Ovary (tissue), 10 donors: ENCODE measurements at places on chromosomes 3 and 15. TPM values are rescaled to one million over a fixed set of nuclear protein-coding genes. Genes with fewer than 3 reads are reported as not detected.
A peak's percentile ranks its signal among the peaks of the same experiment; 100 is the strongest.

DNA sequence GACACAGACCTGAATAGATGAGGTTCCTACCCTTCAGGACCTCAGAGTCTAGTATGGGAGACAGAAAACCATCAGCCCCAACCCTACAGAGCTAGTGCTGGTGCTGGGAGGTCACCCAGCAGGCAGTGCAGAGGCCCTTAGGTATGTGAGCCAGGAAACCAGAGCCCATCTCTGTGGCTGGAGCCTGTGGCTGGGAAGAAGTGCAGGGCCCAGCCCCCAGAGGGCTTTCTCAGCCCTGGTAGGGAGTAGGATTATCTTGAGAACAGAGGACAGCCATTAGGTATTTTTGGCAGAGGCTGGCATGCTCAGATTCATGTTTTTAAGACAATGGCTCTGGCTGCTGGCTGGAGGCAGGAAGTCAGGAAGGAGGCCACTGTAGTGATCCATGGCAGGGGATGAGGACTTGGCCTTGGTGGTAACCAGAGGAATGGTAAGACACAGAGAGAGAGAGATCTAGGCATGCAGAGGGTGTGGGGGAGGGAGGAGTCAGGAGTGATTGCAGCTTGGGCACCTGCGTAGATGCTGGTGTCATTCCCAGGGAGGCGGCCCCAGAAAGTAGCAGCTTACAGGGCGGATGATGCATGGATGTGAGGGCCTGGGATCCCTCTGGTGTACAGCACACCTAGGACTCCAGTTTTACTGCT is 220.9 kb upstream of the EIF1B start:
- no peak for DNase-seq
- H3K27me3 ChIP-seq: no peaks in the 10 kb centered on the region
- H3K36me3 ChIP-seq: no peaks in the 10 kb centered on the region
- no peaks in the 10 kb centered on the region for H3K4me1 ChIP-seq
- H3K4me3 ChIP-seq: no peak overlapping the region

ARNT2 gene
- 11.0 TPM for polyA plus RNA-seq

DNA sequence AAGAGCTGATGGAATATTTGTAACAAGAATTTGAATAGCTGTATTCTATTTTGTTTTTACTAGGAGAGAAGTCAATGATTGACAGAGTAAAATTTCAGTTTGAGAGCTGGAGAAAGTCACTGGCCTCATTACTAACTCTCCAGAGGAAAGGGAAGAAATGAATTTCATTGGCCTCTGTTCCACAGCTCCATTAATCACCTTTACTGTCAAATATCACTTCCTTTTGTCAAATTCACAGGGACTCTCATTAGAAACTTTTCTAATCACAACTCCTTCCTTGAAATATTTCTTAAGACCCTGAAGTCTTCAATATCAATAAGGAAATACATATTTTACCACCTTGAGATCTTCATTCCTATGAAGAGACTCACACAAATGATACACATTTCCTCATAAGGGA is 379.9 kb upstream of the RASGRP1 start:
- H3K27me3 ChIP-seq: no peaks in the 10 kb centered on the region
- no peak overlapping the region for H3K4me3 ChIP-seq
- no peaks in the 10 kb centered on the region for H3K36me3 ChIP-seq
- no peaks in the 10 kb centered on the region for H3K4me1 ChIP-seq
- H3K27ac ChIP-seq: no peak overlapping the region

DNA sequence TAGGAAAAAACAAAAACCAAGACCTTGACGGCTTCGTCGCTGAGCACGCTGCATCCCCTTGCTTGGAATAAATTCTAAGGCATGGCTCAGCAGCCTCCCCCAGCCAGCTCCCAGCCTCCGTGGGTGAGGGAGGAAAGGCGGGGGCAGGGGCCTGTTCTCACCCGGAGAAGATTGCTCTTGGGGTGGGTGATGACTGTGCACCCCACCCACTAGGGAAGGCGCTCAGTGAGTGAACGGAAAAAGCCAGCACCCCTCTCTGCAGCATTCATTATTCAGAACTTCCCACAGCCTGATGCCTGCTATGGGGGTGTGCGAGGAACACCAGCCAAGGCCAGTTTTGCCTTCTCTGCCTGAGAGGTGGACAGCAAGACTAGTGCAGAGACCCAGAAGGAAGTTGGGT is 19.3 kb upstream of the NTRK3 start:
- no peak overlapping the region for H3K4me3 ChIP-seq
- DNase-seq: no peak
- no peaks in the 10 kb centered on the region for H3K36me3 ChIP-seq
- no peaks in the 10 kb centered on the region for H3K4me1 ChIP-seq
- no peak overlapping the region for H3K27ac ChIP-seq
- no peaks in the 10 kb centered on the region for H3K27me3 ChIP-seq

DNA sequence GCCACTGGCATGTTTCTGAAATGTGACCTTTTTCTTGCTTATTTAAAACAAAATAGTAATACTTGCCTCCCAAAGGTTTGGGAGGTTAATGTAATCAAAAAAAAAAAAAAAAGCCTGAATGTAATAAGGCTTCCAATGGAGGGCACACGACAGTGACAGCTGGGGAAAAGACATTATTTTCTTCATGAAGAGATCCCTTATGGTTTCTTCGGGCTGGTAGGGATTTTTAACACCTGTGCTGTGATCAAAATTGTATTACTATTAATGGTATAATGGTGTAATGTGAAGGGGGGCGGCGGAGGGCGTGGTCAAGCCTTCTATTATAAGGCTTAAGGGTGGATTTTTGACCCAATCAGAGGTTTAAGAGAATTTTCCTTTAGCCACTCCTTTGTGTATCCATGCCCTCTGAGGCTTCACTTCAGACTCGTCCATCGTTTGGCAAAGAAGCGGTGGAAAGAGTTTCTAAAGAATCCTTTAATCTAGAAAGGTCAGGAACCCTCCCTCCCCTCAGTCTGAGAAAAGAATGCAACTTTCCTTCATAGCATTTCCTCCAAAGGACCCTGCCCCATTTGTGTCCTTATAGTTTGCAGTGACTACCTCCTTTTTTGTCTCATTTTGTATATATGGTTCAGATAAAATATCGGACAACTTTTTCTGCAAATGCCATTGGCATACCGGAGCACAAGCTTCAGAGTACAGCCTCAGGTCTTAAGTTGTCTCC is 89.5 kb upstream of the CHD2 start:
- no peaks in the 10 kb centered on the region for H3K27me3 ChIP-seq
- H3K27ac ChIP-seq: peak overlapping the region; percentile 10
- peak overlapping the region; percentile 31 for H3K4me3 ChIP-seq
- peaks cover 6% of the 10 kb centered on the region for H3K4me1 ChIP-seq

- no peaks in the 10 kb centered on the region for H3K4me1 ChIP-seq
- no peak overlapping the region for H3K27ac ChIP-seq
- no peak for DNase-seq
- H3K27me3 ChIP-seq: no peaks in the 10 kb centered on the region
- no peaks in the 10 kb centered on the region for H3K36me3 ChIP-seq
Observed at GRCh38 chr15:69713726-69714559, 261.3 kb downstream of the RPLP1 start.

- H3K4me3 ChIP-seq: no peak overlapping the region
- H3K27me3 ChIP-seq: no peaks in the 10 kb centered on the region
- DNase-seq: no peak
- no peaks in the 10 kb centered on the region for H3K4me1 ChIP-seq
- H3K27ac ChIP-seq: no peak overlapping the region
Observed at GRCh38 chr15:38220606-38221273, 31.9 kb upstream of the SPRED1 start.

DNA sequence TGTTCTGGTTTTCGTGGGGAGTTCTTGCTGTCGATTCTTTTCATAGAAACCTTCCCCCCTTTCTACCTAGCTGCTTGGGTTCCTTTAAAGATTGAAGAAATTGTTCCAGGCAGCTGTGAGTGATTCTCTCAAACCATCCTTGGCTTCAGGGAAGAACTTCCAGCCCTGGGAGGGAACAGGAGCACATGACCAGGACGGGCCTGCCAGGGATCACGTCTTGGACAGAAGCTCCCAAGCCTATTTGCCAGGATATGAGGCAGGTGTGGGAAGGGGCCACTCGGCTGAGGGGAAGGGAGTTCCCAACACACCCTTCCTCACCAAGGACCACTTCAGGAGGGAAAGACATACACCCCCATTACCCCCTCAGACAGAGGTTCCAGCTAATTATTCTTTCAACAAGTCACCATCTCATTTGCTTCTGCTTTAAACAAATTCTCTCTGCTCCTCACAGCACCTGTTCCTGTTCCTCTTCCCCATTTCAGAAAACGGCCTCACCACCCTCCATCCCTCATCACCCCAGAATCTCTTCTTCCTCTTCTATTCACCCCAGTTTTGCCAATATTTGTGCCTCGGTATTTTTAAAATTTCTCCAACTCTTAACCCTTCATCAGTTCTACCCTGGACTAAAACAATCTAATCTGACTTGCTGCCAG is 62.5 kb downstream of the WHAMM start:
- no peaks in the 10 kb centered on the region for H3K27me3 ChIP-seq
- DNase-seq: no peak
- no peaks in the 10 kb centered on the region for H3K36me3 ChIP-seq
- no peak overlapping the region for H3K27ac ChIP-seq

RBP2 gene
- polyA plus RNA-seq: 0.13 TPM

- H3K27ac ChIP-seq: no peak overlapping the region
- H3K4me1 ChIP-seq: peaks cover 3% of the 10 kb centered on the region
- DNase-seq: no peak
- no peaks in the 10 kb centered on the region for H3K27me3 ChIP-seq
- no peaks in the 10 kb centered on the region for H3K36me3 ChIP-seq
Observed at GRCh38 chr3:123590685-123591450, 6.0 kb upstream of the HACD2 start.

DNA sequence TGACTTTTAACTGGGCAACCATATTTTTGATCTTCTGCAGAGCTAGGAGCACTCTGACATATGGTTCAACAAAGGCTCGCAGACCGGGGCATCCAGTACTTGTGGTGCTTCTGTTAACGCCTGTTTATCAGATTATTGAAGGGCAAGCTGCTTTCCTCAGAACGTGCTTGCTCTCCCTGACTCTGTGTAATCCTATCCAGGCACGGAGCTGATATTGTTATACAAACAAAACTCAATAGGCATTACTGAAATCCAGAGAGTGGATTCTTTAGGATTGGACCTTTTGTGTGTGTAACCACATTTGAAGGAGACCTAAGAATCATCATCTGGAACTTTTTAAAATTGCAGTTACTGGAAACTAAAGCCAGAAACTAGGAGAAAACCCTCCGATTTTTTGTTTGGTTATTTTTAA is 246.5 kb downstream of the PTPRG start:
- H3K27ac ChIP-seq: no peak overlapping the region
- H3K27me3 ChIP-seq: no peaks in the 10 kb centered on the region
- H3K4me3 ChIP-seq: no peak overlapping the region

ETFA gene
- polyA plus RNA-seq: 46.7 TPM
